ENCODE measurements at places on chromosomes 13 and 19. TPM values are rescaled to one million over a fixed set of nuclear protein-coding genes. Genes with fewer than 3 reads are reported as not detected.

CEACAM3 gene
- not detected for total RNA-seq

DNA sequence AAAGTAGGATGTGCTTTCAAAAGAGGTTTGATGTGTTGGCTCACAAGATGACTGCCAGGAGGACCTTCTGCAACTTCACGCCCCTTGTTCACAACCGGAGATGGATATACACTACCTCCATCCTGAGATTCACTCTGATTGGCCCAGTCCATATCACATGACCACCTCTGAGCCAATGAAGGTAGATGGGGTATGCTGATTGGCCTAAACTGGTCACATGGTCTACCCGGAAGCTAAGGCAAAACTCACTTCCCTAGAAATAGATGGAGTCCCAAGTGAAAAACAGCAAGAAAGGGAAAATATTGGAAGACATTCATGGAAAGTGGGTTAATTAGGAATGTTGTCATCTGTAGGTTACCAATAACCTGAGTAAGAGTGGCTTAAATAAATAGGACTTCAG is 119.7 kb upstream of the MRI1 start:
- no peak overlapping the region for H3K27ac ChIP-seq
- no peaks in the 10 kb centered on the region for H3K4me1 ChIP-seq
- no peak overlapping the region for H3K4me3 ChIP-seq

GRCh38 chr13:96650301-96650886 is 343.9 kb downstream of the OXGR1 start:
- H3K4me3 ChIP-seq, result no peak overlapping the region
- no peaks in the 10 kb centered on the region for H3K36me3 ChIP-seq
- peak; percentile 18 for DNase-seq
- H3K27ac ChIP-seq, result peak overlapping the region; percentile 21
- H3K4me1 ChIP-seq, result no peaks in the 10 kb centered on the region

KRTDAP gene
- 1.6 TPM for total RNA-seq

S1PR2 gene
- 14.9 TPM for total RNA-seq

All from hepatocyte (in vitro differentiated cells).